ENCODE measurements at places on chromosomes 7 and 10.

DNA sequence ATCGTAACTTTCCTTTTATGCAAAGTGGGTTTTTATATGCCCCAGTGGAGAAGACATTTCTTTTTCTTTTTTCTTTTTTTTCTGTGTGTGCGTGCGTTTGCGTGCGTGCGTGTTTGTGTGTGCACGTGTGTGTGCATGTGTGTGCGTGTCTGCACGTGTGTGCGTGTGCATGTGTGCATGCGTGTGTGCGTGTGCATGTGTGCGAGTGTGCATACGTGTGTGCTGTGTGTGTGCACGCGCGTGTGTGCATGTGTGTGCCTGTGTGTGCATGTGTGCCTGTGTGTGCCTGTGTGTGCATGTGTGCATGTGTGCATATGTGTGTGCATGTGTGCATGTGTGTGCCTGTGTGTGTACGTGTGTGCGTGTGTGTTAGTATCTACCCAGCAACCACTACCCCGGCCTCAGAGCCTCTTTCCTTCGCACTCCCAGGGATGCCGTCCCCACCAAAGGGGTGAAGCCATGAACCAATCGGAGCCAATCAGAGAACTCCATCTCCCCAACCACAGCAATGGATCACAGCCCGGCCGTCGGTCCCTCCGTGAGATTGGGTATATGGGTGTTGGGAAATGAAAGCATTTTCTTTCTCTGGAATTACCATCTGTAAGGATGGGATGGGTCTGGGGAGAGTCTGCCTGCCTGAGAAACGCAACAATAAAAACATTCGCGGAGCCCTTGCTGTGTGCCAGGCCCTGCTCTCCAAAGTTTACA is 92.3 kb downstream of the ELFN1 start:
- no peak overlapping the region for H3K27ac ChIP-seq
- H3K27me3 ChIP-seq, result no peaks in the 10 kb centered on the region
- no peaks in the 10 kb centered on the region for H3K36me3 ChIP-seq
- no peak overlapping the region for H3K4me3 ChIP-seq
- no peaks in the 10 kb centered on the region for H3K4me1 ChIP-seq

DNA sequence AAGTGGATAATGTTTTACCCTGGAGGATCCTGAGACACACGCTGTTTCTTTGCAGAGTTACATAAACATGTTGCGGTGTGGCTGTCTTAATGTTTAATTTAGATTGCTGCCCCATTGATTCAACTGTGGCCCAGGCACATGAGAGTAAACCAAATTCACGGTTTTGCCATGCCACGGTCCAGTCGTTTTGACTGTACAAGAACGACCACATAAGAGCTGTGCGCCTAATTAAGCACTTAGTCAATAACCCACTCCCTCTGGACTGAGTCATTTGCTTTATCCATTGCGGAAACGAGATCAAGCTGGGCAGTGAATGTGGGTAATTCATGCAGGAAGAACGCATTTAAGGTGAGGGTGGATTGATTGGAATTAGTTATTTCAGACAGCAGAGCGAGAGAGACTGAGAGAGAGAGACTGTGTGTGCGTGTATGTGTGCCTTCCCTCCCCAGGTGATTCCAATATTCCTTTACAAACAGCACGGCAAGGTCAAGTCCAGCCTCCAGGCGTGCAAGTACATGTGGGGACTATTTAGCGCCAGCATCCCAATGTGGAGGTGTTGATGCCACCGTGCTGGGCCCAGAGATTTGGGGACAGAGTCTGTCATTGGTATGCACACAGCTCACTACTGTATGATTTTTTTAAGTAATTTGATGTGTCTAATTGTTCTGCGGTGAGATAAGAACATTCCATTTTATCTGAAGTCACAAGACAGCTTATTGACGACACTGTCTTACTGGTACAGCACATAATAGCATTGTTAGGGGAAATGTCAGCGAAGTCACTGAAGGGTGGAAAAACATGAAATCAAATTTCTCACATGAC is 8.4 kb upstream of the TEX36 start:
- H3K27me3 ChIP-seq, result peaks cover 7% of the 10 kb centered on the region
- H3K27ac ChIP-seq, result no peak overlapping the region
- no peak for DNase-seq
- H3K4me3 ChIP-seq, result no peak overlapping the region
- H3K36me3 ChIP-seq, result no peaks in the 10 kb centered on the region

DNA sequence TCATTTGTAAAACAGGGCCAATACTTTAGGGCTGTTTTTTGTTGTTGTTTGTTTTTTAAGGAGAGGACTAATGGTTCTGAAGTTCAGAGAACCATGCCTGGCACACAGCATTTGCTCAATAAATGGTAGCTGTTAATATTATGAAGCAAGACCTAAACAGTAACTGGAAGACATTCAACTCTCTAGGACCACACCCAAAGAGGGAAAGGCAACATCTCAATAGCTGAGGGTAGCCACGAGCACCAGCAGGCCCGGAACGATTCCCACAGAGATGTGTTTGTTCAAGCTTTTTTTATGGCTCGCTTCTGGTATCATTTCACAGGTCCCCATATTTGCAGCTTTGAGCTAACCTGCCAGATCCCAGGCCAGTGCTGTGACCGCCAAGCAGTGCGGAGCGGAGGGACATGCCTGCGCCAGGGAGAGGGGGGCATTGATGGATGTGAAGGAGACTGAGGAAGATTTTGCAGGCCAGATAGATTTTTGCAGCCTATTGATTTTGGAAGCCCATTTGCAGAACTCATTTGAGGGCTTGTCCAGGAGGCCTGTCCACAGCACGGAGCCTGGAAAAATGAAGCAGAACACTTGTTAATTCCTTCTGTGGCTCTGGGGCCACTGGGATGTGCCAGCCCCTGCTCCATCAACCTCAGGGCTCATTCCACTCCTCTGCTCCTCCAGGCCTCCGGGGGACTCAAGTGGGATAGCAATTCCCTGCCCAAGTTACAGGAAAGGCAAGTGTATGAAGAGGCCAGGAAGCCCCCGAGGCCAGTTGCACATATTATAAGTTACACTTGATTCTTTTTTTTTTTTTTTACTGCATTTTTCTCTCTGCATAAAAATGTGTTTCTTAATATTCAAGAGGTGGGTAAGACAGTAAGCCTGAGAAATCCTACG is 57.3 kb upstream of the FGFR2 start:
- no peak overlapping the region for H3K4me3 ChIP-seq
- peaks cover 1% of the 10 kb centered on the region for H3K27me3 ChIP-seq
- no peak for DNase-seq
- H3K4me1 ChIP-seq, result no peaks in the 10 kb centered on the region
- no peaks in the 10 kb centered on the region for H3K36me3 ChIP-seq
- H3K27ac ChIP-seq, result no peak overlapping the region

- peak overlapping the region; percentile 82 for H3K27ac ChIP-seq
- peak; percentile 40 for DNase-seq
- H3K4me3 ChIP-seq, result peak overlapping the region; percentile 88
- H3K4me1 ChIP-seq, result peaks cover 43% of the 10 kb centered on the region
- H3K36me3 ChIP-seq, result peaks cover 7% of the 10 kb centered on the region
- H3K27me3 ChIP-seq, result peaks cover 7% of the 10 kb centered on the region
Measured at GRCh38 chr7:128938544-128939074, 882 bp downstream of the IRF5 start.

Measured in activated CD4-positive, alpha-beta memory T cell treated with anti-CD3 and anti-CD28 coated beads, Interleukin-2, amount 10 ng/mL, durations not matched to agents 7 days and 5 days (primary cell).